IPS-NIHi11 (cell line): ENCODE measurements at places on chromosomes 7 and 10.

DNA sequence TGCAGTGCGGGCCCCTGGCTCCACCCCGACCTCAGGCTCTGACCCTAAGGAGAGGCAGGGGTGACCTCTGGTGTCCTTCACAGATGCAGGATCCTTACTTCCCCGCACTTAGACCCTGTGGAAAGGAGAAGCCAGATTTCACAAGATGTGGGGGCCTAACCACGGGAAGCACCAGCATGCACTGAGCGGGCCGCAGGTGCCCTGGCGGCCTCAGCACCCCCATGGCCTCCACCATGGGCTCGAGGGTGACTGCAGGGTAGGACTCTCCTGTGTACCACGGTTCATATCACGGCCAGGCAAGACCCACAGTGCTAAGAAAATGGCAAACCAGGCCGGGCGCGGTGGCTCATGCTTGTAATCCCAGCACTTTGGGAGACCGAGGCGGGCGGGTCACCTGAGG lies 410.0 kb upstream of the FOXK1 start:
- no peak for DNase-seq

DNA sequence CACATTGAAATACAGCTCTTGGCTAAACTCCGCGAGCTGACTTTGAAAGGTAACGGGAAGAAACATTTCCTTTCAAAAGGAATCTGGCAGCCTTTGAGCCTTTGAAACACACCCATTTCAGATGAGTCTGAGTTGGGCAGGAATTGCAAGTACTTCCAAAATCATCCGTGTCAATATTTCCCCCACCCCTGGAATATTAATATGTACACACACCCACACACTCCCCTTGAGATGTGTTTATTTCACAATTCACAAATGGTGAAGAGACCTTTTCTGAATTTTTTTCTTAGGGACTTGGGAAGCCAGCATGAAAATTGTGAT lies 438.7 kb upstream of the NRP1 start:
- no peak for DNase-seq

DNA sequence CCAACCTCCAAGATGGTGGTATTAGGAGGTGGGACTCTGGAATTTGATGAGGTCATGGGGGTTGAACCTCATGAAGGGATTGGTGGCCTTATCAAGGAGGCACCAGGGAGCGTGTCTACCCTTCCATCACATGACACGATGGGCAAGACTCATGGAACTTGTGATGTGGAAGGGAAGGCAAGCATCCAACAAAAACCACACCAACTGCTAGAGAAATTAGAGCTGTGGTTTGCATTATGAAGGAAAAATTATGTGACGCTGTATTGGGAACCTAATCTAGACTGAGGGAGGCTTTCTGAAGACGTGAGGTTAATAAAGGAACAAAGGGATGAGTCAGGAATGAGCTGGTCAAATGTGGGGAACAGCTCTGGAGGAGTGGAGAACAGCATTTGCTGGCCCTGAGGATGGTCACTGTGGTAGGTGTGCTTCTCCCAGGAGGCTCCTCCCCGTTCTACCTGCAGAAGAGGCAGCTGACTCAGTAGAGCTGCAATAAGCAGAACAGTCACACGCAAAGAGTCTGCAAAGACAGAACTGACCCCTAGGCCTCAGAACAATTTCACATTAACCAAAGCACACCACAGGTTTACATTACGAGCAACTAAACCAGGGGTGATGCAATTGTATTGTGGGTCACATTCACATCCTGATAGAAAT lies 236.6 kb upstream of the GRB10 start:
- DNase-seq, result no peak

DNA sequence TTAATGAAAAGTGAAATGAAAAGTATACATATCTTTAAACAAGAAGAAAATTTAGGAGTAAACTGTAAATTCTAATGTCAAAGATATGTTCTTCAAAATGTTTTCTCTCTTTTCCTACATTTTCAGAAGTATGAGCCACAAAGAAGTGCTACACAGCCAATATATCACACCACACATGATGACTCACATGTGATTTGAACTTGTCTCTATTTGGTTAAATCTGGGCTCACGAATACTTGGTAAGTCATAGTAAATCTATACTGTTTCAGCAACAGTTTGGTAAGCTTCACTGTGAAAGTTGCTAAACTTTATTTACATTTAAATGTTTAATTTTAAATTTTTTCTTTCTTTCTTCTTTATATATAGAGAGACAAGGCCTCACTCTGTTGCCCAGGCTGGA lies 380.6 kb upstream of the IGFBP3 start:
- DNase-seq, result no peak

DNA sequence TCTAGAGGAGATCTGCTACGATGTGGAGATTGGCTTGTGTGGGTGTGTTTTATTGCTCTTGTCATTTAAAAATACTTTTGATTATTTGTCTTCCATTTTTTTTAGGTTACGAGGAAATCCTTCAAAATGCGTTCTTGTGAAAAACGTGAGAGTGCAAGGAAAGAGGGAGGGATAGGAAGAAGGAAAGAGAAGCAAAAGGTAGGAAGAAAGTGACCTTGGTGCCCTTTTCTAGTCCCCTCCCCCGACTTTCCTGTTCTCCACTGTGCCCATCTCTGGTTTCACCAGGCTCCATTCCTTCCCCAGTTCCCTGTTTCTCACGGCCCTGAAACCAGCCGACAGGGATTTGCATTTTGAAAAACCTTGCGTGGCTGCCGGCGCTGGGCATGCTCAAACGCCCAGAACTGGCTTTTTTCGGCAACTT lies 506 bp upstream of the GNAI1 start:
- no peak for DNase-seq

DNA sequence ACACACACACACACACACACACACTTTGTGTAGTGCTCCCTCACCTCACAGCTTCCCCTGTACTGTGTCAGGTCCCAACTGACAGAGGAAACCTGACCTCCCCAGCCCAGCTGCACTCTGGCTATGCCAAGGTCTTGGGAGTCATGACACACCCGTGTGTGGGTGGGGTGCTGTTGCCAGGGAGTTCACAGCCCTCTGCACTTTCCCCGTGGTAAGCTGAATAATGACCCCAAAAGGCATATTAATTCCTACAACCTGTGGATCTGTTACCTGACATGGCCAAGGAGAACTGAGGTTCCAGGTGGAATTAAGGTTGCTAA lies 8.9 kb upstream of the NANOS1 start:
- DNase-seq, result no peak

DNA sequence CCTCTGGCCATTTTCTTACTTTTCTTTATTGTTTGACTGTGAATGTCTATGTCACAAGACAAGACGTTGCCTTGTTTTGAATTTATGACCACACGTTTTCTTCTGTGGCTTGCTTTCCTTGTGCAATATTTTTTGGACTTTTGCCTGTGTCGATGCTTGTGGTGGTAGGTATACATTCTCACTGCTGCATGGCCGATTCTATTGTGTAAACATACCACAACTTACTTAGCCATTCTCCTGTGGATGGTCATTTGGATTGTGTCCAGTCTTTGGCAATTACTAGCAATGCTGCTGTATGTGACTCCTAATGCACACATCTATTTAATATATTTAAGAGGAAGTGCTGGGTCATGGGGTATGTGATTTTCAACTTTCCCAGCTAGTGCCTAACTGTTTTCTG lies 18.0 kb upstream of the DLG5 start:
- no peak for DNase-seq

GRCh38 chr7:150367677-150368095 lies 936 bp upstream of the REPIN1 start:
- peak; percentile 69 for DNase-seq

GRCh38 chr10:47307381-47307780 lies 7.4 kb downstream of the GDF10 start:
- no peak for DNase-seq

- peak; percentile 88 for DNase-seq
Observed at GRCh38 chr7:1059200-1060091, 15.1 kb downstream of the GPR146 start.

GRCh38 chr10:82319562-82319961 lies 444.6 kb downstream of the NRG3 start:
- no peak for DNase-seq
